ENCODE measurements at places on chromosomes 11 and 22.

DNA sequence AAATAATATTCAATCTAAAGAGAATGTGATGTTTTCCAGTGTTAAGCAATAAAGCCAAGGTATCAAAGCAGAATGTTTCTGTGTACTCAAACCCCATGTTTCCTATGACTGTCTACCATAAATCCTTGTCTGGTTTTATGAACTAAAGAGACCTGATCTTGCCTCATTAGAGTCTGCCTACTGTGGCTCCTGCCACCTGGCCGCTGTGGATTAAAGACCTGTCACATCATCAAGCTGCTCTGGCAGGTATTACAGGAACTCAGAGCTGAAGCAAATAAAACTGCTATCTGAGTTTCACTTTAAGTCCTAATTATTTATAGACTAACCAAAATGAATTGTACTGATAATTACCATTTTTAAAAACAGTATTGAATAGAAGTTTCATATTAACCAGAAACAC is 207.8 kb upstream of the CCDC90B start:
- no peak for DNase-seq

- no peak for DNase-seq
Observed at GRCh38 chr22:17043521-17043920, 35.5 kb upstream of the GAB4 start.

DNA sequence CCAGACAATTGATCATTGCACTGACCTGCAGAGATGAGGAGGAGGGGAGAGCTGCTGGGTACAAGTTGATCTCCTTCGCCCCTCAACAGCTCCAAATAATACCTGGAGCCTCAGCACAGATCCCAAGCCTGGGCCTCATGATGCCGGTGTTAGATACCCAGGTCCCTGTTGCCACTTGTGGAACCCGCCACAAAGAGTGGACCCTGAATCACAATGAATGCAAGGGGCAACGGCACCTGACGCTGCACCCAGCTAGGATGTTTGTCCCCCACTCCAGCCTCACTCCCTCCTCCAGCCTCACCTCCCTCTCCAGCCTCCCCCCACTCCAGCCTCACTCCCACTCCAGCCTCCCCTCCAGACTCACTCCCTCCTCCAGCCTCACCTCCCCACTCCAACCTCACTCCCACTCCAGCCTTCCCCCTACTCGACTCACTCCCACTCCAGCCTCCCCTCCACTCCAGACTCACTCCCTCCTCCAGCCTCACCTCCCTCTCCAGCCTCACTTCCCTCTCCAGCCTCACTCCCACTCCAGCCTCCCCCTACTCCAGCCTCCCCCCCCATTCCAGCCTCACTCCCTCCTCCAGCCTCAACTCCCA is 879.0 kb downstream of the BRD1 start:
- no peak for DNase-seq

DNA sequence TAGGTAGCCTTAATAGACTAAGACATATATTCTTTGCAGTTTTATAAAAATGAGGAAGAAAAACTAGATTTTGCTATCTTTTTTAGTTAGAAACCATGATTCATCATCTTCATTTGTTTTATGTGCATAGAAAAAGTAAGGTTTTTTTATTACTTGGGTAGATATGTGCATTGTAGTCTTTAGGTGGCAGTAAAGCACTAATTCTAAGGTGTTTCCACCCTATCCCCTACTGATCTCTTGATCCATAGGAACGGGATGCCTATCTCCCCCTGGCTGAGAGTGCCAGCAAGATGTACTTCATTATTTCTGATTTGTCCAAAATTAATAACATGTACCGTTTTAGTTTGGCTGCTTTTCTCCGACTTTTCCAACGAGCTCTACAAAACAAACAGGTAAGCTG is 148.1 kb downstream of the DYNC2H1 start:
- peak; percentile 55 for DNase-seq

DNA sequence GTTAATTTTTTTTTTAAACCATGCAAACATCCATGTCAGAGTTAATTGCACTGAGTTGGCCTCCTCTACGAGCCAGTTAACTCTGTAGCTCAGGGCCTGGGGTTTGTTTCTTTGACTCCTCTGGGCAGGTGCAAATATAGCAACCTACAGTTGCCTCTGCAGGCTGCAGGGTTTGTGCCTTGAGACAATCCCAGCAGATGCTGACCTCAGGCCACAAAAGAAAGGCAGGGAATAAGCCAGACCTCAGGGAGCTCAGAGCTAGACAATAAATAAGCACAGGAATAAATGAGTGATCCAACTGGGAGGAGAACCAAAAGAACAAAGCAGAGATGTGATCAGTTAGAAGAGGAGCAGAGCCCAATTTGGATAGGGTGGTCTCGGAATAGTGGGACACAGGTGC is 390.8 kb downstream of the SHANK2 start:
- DNase-seq, result no peak

GRCh38 chr22:36926309-36926708 is 12.9 kb downstream of the CSF2RB start:
- no peak for DNase-seq

GRCh38 chr22:35930933-35931332 is 97.7 kb downstream of the RBFOX2 start:
- DNase-seq, result peak; percentile 79

DNA sequence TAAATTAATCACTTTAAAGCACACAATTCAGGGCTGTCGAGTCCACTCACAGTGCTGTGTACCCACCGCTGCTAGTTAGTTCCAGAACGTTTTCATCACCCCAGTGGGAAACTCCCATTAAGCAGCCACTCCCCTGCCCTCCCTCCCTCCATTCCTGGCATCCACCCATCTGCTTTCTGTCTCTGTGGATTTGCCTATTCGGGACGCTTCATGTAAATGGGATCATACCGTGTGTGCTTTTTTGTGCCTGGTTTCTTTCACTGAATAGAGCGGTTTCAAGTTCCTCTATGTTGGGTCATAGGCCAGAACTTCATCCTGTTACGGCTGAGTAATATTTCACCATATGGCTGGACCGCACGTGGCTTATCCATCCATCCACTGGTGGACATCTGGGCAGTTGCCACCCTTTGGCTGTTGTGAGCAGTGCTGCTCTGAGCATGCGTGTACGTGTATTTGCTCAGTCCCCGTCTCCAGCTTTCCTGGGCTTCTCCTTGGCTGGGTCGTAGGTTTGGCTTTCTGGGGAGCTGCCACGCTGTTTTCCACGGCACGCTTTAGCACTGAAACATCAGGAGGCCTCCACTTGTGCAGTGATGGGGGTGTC is 30.1 kb downstream of the ARHGAP8 start:
- DNase-seq, result peak; percentile 5

DNA sequence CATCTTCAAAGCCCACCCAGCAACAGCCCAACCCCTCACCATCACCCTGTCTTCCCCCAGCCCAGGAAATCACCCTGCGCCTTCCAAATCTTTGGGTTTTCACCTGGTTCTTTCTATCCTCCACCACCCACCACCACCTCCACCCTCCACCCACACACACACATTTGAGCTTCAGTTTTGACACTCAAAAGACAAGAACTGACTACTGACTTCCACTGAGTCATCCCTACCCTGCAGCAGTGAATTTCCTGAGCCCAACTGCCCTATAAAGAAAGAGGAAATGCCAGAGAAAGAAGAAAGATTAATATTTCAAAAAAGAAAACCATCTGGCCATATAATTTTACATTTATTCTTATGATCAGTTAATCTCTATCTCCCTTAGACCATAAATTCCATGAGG is 137.5 kb downstream of the CHST1 start:
- no peak for DNase-seq

GRCh38 chr11:2120359-2121100 is 18.7 kb downstream of the IGF2 start:
- peak; percentile 64 for DNase-seq

GRCh38 chr11:46345131-46345597 is 2.1 kb upstream of the DGKZ start:
- no peak for DNase-seq

- DNase-seq, result no peak
Observed at GRCh38 chr11:119571311-119571710, 148.3 kb upstream of the THY1 start.

GRCh38 chr22:29147331-29147899 is 58.3 kb upstream of the EMID1 start:
- DNase-seq, result no peak

- no peak for DNase-seq
Observed at GRCh38 chr22:41206719-41207118, 1.6 kb downstream of the L3MBTL2 start.

DNA sequence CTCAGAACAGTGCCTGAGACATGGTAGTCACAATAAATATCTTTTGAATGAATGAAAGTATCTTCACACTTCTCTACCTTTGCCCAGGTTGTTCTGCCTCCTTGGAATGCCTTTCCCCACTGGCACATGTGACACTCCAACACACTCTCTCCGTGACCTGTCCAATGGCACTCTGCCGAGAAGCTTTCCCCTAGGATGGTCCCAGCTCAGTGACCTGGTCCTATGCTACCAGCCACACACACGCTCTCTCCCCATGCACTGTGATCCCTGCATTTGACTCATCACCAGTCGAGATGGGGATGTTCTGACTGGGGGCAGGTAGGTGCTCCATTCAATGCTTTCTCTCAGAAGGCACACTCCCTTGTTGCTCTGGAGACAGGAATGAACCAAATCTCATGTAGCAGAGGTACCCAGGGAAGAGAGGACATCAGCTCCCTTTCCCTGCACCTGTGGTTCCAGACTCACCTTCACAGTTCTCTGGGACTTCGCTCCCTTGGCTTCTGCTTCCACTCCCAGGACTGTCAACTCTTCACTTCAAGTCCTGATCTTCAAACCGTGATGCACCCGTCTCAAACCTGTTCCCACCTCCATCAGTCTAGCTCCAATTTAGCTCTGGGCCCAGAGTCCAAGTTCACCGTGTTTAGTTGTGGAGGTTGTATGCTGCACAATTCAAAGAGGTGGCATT is 30.7 kb upstream of the LMO1 start:
- no peak for DNase-seq

- no peak for DNase-seq
Observed at GRCh38 chr11:64586366-64586765, 4.7 kb upstream of the SLC22A12 start.

GRCh38 chr11:95728094-95728493 is 61.5 kb downstream of the FAM76B start:
- DNase-seq, result no peak

- peak; percentile 25 for DNase-seq
Observed at GRCh38 chr11:58596621-58597020, 17.8 kb downstream of the ZFP91 start.

DNA sequence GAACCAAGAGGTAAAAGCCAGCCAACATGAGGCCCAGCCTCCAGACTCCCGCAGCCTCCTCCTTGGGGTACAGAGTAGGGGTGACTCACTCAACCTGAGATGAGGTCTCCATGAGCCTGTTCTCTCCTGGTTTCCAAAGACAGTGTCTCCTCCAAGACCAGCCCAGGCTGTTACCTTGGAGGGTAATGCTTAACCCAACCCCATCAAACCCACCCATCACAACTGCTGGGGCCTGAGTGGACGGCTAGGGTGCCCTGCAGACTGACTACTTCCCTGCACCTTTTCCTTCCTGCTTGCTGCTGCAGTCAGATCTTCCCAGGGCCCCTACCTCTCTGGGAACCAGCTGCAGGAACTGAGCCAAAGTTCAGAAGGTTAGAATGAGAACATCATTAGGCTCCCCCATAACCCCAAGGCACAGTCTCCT is 5.1 kb upstream of the NOL12 start:
- DNase-seq, result peak; percentile 60

GRCh38 chr11:10320736-10321465 is 16.0 kb downstream of the ADM start:
- DNase-seq, result no peak
